ENCODE measurements at places on chromosomes 16 and 17. TPM values are rescaled to one million over a fixed set of nuclear protein-coding genes. Genes with fewer than 3 reads are reported as not detected.

C17orf100 gene
- total RNA-seq, result 1.8 TPM

PHF23 gene
- total RNA-seq, result 37.6 TPM

ABCA6 gene
- total RNA-seq, result 14.9 TPM

- no peak for DNase-seq
Observed at GRCh38 chr17:59375857-59376256, 44.4 kb downstream of the YPEL2 start.

DNA sequence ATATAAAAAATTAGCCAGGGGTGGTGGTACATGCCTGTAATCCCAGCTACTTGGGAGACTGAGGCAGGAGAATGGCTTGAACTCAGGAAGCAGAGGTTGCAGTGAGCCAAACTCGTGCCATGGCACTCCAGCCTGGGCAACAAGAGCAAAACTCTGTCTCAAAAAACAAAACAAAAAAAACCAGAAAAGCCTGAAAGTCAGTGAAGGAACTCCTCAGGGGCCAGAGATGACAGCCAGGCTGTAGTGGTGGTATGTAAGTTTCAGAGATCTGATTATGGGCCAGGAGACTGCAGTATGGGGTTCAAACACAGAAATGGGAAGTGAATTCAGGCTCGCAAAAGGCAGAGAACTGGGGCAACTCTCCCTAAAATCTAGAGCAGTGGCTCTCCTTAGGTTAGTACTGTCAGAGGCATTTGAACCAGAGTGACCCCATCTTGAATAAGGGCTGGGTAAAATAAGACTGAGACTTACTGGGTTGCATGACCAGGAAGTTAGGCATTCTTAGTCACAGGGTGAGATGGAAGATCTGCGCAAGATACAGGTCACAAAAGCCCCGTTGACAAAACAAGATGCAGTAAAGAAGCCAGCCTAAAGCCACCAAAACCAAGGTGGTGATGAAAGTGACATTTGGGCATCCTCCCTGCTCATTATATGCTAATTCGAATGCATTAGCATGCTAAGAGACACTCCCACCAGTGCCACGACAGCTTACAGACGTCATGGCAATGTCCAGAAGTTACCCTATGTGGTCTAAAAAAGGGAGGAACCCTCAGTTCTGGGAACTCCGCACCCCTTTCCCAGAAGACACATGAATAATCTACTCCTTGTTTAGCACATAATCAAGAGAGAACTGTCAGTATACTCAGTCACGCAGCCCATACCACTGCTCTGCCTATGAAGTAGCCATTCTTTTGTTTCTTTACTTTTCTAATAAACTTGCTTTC, 120.2 kb upstream of the XYLT1 start:
- DNase-seq, result no peak

DNA sequence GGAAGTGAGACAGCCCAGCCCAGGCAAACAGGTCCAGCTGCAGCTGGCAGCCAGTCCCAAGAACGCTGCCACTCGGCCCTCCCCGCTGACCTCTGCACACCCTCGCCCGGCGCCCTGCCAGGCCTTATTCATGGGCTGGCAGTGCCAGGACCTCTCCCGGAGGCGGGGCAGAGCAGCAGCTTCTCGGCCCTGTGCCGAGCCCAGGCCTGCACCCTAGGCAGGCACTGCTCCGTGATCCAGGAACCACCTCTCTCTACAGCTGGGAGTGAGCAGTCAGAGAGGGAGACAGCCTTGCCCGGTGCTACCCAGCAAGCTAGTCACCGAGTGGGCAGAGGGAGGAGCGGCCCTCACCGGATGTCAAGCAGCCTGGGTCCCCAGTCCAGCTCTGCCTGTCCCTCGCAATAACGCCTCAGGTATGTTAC, 79.9 kb upstream of the CBX4 start:
- DNase-seq, result peak; percentile 93

GRCh38 chr17:83119987-83120864, 40.8 kb downstream of the METRNL start:
- no peak for DNase-seq

DNA sequence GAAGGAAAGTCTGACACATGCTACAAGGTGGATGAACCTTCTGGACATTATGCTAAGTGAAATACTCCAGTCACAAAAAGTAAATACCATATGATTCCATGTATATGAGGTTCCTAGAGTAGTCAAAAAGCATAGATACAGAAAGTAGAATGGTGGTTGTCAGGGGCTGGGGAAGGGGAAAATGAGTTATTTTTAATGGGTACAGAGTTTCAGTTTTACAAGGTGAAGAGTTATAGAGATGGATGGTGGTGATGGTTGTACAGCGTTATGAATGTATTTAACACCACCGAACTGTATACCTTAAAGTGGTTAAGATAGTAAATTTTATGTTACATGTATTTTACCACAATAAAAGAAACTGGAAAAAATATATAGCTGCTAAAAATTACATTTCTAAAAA, 17.9 kb downstream of the RAD51D start:
- no peak for DNase-seq

DNA sequence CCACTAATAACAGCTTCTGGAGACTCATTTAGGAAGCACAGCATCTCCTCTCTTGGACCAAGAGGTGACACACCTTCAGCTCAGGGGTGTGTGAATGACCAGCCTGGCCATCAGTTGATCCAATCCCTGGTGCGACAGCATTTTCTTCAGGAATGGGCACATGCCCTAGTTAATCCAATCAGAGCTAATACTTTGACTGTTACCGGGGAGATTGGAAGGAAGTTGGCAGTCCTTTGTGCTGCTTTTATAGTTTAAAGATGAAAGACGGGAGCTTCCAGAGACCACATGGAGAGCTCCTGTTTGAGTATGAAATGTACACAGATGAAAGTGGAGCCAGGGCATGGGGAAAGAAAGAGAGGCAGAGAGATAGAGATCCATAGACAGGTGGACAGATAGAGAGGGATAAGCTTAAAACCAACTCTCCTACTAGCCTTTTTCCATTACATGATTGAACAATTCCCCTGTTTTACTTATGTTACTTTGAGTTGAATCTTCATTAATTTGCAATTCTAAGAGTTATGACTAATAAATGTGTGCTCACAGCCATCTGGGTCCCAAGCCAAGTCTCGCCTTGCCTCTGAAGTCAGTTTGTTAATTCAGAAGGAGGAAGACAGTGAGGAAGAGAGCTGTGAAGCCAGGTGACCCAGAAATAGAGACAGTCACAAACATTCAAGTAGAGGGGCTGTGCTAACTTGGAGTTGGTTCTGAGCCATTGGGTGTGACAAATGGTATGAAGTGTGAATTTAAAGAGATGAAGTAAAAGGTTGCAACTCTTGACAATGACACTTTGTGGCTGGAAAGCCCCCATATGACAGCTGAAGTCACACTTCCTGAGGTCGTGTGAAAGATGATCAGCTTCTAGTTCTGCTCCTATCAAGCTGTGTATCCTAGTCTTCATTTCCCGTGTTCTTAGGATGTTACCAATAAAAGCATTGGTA, 120.0 kb upstream of the GOT2 start:
- no peak for DNase-seq

DNA sequence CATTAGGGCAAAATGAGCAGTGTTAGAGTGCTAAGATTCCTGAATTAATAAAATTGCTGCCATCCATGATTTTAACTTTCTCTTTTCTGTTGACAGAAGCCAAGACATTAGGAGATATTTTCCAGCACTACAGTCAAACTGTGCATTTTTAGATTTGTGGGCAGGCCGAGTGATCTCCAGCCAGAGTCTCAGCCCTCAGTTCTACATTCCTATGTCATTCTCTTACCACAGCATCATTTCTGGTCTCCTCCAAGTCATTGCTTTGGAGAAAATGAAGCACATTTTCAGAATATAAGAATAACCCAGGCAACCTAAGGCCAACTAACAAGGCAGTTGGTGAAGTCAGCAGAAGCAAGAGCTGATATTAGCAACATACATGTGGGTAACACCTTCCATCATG, 74.6 kb upstream of the NUDT7 start:
- DNase-seq, result no peak

- no peak for DNase-seq
Observed at GRCh38 chr16:89200124-89200849, at the start of gene SLC22A31. SLC22A31 (minus strand) TSS chr16:89200537; CDS start chr16:89200501, 36 bp downstream.

GRCh38 chr16:9595393-9595792, 503.9 kb downstream of the HAPSTR1 start:
- no peak for DNase-seq

DNA sequence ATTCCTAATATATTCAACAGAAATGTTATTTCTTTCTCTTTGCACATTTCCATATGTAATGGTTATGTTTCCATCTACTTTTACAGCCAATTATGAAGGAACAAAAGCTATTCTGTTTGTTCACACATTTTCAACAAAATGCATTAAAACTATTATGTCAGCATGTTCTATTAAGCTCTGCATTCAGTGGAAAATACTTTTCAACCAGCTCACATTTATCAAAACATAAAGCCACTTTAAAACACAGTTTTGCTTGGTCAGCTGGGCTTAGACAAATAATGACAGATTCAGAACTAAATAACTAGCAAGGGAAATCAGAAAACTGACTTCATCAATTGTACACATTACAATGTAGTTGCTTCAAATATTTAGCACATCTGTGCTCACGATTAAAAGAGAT, 6.9 kb downstream of the SALL1 start:
- no peak for DNase-seq

DNA sequence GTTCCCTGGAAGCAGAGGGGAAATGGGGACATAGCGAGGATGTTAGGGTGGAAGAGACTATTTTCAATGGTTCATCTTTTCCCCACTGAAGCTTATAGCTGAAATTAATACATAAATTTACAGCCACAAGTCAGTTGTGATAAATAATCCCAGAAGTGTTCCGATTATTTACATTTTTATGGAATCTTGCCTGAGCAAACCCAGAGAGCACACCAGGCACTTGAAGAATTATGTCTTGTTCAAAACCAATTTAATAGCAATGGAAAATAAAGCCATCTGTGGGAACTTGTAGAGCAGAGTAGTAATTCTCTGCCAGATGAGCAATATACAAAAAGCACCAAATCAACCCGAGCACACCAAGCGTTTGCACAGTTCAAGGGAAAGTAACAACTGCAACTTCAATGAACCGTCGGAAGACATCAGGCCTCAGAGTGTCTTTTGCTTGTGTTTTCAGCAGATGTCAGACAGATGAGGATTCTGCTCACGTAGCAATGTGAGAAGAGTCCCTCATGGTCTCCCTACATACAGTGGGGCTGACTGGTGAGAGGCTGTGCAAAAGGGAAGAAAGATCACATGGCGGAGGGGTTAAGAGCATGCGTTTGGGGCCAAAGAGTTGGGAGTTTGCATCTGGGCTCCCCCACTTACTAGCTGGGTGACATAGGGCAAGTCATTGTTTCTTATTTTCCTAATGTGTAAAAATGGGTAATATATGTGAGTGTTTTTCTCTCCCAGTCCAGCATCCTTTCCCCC, 148.7 kb upstream of the HS3ST2 start:
- DNase-seq, result peak; percentile 41

GRCh38 chr17:63542942-63543821, 7.1 kb upstream of the DCAF7 start:
- DNase-seq, result no peak

DNA sequence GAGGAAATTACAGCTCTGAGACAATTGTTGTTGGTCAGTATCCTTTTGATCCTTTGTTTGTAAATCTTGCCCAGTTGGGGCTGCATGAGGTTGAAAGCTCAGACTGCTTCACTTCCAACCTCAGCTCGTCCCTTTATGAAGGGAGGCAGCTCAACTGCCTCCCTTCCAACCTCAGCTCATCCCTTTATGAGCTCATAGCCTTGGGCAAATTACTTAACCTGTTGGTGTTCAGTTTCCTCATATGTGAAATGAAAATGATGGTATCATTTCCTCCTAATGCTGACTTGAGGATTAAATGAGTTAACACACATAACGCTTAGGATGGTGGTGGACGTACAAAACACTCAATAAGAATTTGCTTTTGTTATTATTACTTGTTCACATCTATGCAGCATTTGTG, 265.1 kb downstream of the CDH13 start:
- DNase-seq, result no peak

DNA sequence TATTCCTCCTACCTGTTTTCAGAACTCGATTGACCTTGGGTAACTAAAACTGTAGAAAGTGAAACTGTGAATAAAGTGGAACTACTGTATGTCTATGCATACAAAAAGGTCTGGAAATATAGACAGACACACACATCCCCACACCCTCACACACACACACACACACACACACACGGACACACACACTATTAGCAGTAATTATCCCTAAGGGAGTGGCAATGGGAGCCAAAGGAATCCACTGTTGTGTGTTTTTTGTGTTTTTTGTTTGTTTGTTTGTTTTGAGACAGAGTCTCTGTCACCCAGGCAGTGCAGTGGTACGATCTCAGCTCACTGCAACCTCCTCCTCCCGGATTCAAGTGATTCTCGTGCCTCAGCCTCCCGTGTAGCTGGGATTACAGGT, 26.6 kb upstream of the SRCIN1 start:
- no peak for DNase-seq

DNA sequence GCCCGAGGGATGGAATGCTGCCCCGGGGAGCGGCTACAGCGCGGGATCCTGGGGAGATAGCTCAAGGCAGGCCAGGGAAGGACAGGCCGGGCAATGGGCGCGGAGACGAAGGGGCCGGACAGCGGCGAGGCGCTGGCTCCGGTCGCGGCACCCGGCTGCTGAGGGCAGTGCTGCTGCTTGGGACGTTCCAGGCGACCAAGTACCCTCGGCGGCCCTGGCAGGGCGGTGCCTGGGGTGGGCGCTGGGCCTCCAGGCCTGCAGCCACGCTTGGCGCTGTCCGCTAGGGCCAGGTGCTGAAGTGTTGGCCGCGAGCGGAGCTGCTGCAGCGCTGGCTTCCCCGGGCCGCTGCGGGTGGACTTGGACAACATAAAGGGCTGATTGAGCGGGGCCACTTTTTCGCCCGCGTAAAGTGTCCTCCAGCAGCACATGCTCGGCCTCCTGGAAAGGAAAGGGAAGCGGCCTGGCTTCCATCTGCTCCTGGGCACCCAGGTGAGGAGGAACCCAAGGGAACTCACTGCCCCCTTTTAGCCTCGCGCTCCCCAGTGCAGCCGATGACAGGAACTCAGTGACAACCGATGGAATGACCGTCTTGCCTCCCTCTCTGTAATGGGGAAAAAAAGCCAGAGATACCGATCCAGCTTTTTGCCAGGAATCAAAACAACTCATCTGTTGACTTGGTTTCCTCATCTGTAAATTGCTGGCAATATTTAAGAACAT, 23.7 kb downstream of the CLEC3A start:
- peak; percentile 49 for DNase-seq

GRCh38 chr17:41919840-41920579, 1.3 kb upstream of the ACLY start:
- DNase-seq, result no peak

- no peak for DNase-seq
Observed at GRCh38 chr17:56983366-56983765, 5.4 kb downstream of the SCPEP1 start.

Measured in ureter (tissue), 1 donor.